ENCODE measurements at places on chromosomes 12 and 14.

DNA sequence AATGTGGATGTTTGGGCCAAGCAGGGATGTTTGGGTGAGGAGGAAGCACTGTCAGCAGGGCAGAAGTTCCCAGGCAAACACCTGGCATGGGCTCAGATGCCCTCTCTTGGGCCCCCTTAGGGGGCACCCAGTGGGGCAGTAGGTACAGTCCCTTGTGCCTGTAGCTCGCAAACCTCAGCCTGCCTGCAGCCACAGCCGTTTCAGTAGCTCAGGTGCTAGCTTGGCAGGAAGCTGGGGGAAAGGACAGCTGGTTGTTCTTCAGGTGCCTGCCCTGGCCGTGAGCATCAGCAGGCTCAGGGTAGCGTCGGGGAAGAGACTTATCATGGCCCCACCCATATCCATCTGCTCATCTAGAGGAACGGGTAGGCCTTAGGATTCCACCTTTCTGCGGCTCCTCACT is 67.5 kb downstream of the B4GALNT3 start:
- H3K36me3 ChIP-seq: no peaks in the 10 kb centered on the region
- H3K4me3 ChIP-seq: no peak overlapping the region
- H3K4me1 ChIP-seq: no peaks in the 10 kb centered on the region
- H3K27ac ChIP-seq: no peak overlapping the region
- no peak for DNase-seq
- H3K27me3 ChIP-seq: no peaks in the 10 kb centered on the region

- H3K27ac ChIP-seq: no peak overlapping the region
- no peaks in the 10 kb centered on the region for H3K36me3 ChIP-seq
- no peaks in the 10 kb centered on the region for H3K4me1 ChIP-seq
Measured at GRCh38 chr14:83994020-83994419, 1535.9 kb upstream of the FLRT2 start.

- no peak overlapping the region for H3K27ac ChIP-seq
- DNase-seq: no peak
- no peaks in the 10 kb centered on the region for H3K4me1 ChIP-seq
- no peaks in the 10 kb centered on the region for H3K27me3 ChIP-seq
- H3K4me3 ChIP-seq: no peak overlapping the region
Measured at GRCh38 chr12:92595663-92596062, 107.1 kb upstream of the PLEKHG7 start.

DNA sequence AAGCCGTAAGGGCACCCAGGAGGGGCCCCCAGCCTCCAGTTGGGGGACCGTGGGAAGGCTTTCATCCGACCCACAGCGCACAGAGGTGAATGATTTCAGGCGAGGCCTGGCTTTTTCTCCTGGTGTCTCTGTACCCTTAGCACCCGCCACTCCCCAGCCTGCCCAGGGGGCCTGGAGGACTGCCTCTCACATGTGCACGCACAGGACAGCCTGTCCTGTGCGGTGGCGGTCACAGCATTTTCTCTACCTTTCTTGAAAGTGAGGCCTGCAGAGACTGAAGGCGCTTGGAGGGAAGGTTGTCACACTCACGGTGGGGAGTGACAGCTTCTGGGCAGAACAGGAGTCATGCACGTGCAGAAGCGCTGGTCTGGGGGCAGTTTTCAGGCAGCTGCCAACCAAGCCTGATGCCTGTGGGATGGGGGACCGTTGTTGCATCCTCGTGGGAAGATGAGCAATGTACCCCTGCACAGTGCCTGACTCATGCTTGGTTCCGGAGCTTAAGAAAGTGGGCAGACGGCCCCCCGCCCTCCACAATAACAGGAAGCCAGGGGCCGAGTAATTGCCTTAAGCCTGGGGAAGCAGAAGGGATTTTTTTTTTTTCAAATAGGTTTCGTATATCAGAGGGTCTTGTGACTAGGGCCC is 148.1 kb downstream of the TSPAN9 start:
- DNase-seq: no peak
- H3K36me3 ChIP-seq: no peaks in the 10 kb centered on the region
- no peak overlapping the region for H3K4me3 ChIP-seq
- H3K4me1 ChIP-seq: no peaks in the 10 kb centered on the region

DNA sequence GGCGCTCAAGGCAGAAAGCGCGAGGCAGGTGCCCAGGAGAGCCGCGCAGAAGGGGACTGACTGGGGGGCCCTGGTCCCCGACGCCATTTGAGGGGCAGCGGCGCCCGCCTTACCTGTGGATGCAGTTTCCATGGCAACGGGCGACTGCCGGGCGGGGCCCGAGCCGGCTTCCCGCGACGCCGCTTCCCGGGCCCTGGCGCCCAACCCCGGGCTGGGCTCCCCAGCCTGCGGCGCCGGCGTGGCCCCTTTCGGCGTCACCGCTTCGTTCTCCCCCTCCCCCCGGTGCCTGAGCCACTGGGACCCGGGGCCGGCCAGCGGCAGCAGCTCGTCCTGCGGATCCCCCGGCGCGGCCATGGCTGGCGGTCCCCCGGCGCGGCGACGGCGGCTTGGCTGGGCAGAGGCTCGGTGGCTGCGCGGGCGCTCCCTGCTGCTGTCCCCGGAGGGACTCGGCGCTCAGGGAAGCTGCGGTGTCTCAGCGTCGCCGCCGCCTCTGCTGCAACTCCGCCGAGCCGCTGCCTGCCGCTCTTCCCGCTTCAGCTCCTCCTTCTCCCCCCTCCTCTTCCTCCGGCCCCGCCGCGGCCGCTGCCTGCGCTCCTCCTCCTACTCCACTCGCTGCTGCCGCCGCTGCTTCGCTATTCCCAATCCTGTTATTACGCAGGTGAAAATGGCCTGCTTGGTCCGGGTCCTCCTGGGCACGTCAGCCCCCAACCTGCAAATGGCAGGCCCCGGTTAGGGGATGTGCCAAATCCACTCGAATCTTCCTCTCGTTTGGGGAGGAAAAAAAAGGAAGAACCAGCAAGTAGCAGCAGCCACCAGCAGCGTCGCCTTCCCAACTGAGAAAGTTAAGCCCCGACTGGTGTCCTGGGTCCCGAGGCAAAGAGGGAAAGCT is at the start of gene RTN1:
RTN1 (minus strand) TSS at position 500 of the 889 bp plus-strand sequence; CDS start at position 354, 146 bp downstream.
- H3K27ac ChIP-seq: peak within 1 kb of the TSS; percentile 37
- peaks cover 19% of the 10 kb centered on the region for H3K4me1 ChIP-seq
- no peaks in the 10 kb centered on the region for H3K36me3 ChIP-seq
- peaks cover 63% of the 10 kb centered on the region for H3K27me3 ChIP-seq
- DNase-seq: peak; percentile 71

DNA sequence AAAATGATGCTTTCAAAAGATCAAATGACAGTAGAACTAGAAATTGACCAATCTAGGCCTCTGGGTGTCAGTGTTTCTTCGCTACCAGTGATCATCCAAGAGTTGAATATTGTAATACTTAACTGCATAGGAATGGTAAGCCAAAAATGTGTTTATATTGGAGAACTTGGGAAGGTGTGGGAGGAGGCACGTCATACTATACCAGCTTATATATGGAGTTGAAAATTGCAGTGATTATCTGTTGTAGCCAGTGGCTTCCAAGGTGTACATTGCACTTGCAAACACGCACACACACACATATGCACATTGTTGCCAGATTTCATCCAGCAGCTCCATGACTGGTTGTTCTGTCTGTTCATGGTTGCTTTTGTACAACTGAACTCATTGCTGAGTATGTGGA is 36.1 kb downstream of the EID3 start:
- no peaks in the 10 kb centered on the region for H3K27me3 ChIP-seq
- no peak for DNase-seq
- peaks cover 97% of the 10 kb centered on the region for H3K36me3 ChIP-seq
- no peak overlapping the region for H3K4me3 ChIP-seq

GRCh38 chr12:58870595-58870994 is 49.7 kb downstream of the LRIG3 start:
- H3K36me3 ChIP-seq: peaks cover 69% of the 10 kb centered on the region
- DNase-seq: no peak
- H3K27me3 ChIP-seq: no peaks in the 10 kb centered on the region
- H3K4me1 ChIP-seq: peaks cover 17% of the 10 kb centered on the region
- no peak overlapping the region for H3K4me3 ChIP-seq

DNA sequence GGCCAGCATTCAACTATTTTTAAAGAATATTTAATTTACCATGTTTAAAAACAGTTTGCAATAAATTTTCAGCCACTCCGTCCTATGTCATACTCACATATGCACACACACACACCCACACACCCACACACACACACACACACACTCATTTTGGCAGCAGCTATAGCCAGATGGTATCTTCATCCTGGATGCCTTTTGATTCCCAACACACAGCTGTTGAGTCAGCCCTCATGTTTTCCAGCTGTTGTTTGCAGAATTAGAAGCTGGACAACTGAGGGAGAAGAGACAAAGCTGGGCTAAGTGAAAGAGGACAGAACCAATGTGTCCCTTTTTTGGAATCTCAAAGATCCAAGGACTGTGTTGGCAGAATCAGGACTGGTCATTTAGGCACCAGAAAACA is 80.0 kb upstream of the EGLN3 start:
- H3K4me1 ChIP-seq: no peaks in the 10 kb centered on the region
- peak overlapping the region; percentile 42 for H3K27ac ChIP-seq
- no peaks in the 10 kb centered on the region for H3K36me3 ChIP-seq
- H3K27me3 ChIP-seq: no peaks in the 10 kb centered on the region

GRCh38 chr12:12551115-12551514 is 11.5 kb downstream of the DUSP16 start:
- H3K4me3 ChIP-seq: no peak overlapping the region
- H3K36me3 ChIP-seq: no peaks in the 10 kb centered on the region
- DNase-seq: no peak
- no peak overlapping the region for H3K27ac ChIP-seq

DNA sequence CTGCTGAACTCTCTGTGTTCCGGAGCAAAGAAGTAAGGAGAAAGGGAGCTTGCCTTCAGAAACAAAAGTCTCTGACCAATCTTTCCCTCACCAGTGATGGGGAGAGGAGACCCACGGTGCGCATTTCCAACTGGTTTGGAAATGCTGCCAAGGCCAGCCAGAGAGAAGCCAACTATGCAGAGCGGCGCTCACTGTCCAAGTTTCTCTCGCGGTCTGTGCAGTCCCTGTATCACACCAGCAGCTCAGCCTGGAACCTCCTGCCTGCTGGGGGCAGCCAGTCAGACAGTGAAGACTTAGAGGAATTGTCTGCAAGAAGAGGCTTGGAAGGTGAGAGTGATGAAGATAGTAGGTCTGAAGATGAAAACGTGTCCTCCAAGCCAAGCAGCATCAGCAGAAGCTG is 206.2 kb downstream of the NAV3 start:
- H3K36me3 ChIP-seq: no peaks in the 10 kb centered on the region
- no peak overlapping the region for H3K4me3 ChIP-seq
- H3K27ac ChIP-seq: no peak overlapping the region
- H3K27me3 ChIP-seq: no peaks in the 10 kb centered on the region
- DNase-seq: no peak

DNA sequence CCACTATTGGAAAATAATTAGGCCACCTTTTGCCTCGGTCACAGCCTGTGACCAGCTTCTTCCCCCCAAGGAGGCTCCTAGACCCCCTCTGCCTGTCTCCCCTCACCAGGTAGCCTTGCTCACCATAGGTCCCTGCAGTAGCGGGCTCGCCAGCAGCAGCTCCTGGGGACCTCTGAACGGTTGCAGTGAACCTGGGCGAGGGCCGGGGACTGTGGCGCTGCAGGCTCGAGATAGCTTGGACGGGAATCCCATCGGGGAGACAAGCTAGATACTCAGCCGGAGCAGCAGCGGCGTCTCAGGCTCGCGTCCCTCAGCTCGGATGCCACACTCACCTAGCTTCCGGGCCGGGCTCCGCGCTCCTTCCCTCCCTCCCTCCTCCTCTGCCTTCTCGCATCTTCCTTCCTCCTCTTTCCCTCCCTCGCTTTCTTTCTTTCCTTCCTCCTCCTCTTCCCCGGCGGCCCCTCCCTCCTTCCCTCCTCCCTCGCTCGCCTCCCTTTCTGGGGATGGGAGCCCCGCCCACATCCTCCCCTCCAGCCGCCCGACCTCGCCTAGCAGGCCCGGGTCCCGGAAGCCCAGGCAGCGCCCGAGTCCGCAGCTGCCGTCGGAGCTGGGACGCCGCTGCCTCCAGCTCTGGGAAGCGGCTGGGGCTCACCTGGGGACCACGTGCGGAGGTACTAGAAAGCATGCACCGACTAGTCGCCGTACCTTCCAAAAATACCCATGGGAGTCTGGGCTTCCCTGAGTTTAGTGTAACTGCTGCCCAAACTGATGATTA is at the start of gene BMP4:
BMP4 (minus strand) TSS at position 399 of the 775 bp plus-strand sequence. CDS start 4,603 bp downstream, outside the sequence.
- no peaks in the 10 kb centered on the region for H3K36me3 ChIP-seq
- H3K4me1 ChIP-seq: peaks cover 43% of the 10 kb centered on the region
- peak; percentile 95 for DNase-seq
- H3K27me3 ChIP-seq: peaks cover 7% of the 10 kb centered on the region

DNA sequence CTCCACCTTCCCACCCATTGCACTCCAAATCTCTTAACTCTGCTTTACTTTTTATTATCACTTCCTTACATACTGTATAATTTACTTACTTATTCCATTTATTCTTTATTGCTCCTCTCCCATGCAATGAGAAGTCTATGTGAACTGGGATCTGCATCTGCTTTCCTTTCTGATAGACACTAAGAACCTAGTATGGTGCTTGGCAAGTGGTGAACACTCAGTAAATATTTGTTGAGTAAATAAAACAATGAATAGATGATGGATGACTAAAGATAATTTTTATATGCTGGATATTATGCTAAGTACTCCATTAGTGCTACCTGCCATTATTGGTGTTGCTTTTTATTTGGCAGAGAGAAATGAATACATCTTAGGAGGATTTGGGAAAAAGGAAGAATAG is 151.0 kb downstream of the TPH2 start:
- DNase-seq: no peak
- H3K4me3 ChIP-seq: no peak overlapping the region
- no peaks in the 10 kb centered on the region for H3K4me1 ChIP-seq
- H3K27ac ChIP-seq: no peak overlapping the region

GRCh38 chr12:117484901-117485300 is 123.5 kb upstream of the NOS1 start:
- H3K36me3 ChIP-seq: no peaks in the 10 kb centered on the region
- DNase-seq: no peak
- H3K27me3 ChIP-seq: no peaks in the 10 kb centered on the region
- H3K27ac ChIP-seq: no peak overlapping the region

- H3K27ac ChIP-seq: no peak overlapping the region
- peaks cover 30% of the 10 kb centered on the region for H3K4me1 ChIP-seq
- no peaks in the 10 kb centered on the region for H3K36me3 ChIP-seq
- no peak overlapping the region for H3K4me3 ChIP-seq
Measured at GRCh38 chr12:67671892-67672291, 23.3 kb downstream of the DYRK2 start.

Data from sigmoid colon (tissue), 7 donors.